ENCODE measurements at places on chromosomes 11 and 22.

DNA sequence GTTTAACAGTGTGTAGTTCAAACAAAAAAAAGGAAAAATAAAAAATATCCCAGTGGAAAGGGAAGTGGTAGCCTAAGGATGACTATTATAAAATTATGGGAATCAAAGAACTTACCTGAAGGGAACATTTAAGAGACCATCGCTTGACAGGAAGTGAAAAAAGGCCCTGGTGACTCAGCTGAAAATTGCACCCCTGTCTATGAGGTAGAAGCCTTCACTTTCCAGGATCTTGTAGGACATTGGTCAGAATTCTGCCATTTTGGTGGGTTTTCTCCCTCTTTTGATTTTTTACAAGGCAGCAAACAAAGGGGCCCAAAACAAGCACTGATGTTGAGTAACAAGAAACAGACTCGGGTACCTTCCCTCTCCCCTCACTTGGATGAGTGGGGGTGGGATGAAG, 15.6 kb downstream of the DDX17 start:
- DNase-seq: no peak

- DNase-seq: no peak
Measured at GRCh38 chr11:16262645-16262955, 93.7 kb downstream of the SOX6 start.

DNA sequence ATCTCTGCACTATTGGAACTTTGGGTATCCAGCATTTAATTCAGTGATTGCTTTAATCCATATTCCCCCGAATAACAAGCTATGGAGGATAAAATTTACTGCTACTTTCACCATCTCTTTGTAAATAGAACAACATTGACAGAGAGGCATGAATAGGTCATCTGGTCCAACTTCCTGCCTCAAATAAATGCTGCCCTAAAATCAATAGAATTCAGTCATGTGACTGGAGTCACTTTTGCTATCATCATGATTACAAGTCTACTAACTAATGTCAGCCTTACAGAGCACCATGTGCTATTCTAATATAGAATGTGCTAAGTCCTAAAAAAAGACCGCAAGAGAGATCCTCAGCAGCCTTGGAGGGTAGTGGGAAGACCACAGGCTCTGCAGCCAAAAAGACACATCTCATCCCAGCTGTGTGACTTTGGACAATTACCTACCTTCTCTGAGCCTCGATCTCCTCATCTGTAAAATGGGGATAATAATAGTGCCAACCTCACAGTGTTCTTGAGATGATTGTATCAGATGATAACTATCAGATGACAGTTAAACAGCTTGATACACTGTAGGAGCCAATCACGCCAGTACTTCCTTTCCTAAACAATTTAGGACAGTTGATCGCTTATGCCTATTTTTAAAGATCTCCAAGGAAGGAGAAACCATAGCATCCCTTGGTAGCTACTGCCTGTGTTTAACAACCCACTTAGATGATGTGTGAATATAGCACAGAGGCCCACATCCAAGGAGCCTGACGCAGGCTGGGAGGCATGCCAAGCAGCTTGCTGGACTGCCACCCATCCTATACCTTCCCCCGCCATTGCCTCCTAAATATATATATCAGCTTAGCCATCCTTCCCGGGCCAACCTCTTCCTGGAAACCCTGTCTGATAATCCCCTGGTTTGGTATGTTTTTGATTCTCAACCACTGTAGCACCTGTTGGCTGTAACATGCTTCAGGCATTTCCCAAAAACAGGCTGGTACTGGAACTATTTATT, 77.3 kb upstream of the PHF21A start:
- DNase-seq: no peak

- no peak for DNase-seq
Measured at GRCh38 chr11:101470881-101471520, 112.8 kb downstream of the TRPC6 start.

- no peak for DNase-seq
Measured at GRCh38 chr11:134863294-134863693, 451.3 kb upstream of the B3GAT1 start.

GRCh38 chr22:38327805-38328204, 10.6 kb upstream of the CSNK1E start:
- no peak for DNase-seq

GRCh38 chr22:50737728-50738648, at the start of gene ACR:
Gene ACR, plus strand, starts transcription at chr22:50738204. Its CDS starts 32 bp downstream, at chr22:50738236.
- no peak for DNase-seq

DNA sequence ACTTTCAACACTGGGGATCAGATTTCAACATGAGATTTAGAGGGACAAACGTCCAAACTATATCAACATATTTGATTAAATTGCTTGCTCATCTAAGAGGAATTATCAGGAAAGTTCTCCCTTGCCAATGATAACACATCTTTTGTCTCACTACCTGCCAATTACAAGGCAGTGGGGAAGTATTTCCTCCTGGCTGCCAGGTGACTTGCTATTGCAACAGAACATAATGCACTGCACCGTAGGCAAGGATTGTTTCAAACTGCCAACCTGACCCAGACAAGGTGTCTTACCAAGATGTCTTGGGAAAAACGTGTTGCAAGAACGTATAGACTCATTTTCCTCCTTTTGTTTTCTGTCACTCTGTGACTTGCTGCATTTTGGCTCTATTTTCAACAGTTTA, 711.6 kb downstream of the METTL15 start:
- DNase-seq: no peak

DNA sequence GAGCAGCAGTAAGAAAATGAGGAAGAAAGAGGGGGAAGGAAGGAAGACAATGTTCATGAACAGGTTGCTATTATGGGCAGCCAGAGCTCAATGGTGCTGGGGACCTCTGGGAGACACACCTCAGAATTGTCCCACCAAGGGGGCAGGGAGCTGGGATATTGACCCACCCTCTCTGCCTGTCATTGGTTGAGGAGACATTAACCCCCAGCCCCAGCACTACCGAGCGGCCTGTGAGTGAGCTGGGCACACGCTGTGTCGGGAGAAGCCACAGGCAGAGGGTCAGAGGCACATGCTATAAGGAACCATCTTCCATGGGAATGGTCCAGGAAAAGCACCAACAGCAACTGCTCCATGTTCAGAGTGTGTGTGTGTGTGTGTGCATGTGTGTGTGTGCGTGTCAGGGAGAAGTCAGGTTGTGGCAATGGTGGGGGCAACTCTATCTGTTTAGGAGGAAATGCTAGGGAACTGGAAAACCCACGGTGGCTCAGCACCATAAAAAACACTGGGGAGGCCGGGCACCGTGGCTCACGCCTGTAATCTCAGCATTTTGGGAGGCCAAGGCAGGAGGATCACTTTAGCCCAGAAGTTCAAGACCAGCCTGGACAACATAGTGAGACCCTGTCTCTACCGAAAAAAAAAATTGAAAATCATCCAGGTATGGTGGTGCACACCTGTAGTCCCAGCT, 49.2 kb downstream of the CD6 start:
- no peak for DNase-seq

All from stimulated activated CD8-positive, alpha-beta memory T cell treated with anti-CD3 and anti-CD28 coated beads, Interleukin-15, amount 100 ng/mL, for 1 hour (primary cell).